SHP77 (cell line): ENCODE measurements at places on chromosomes 2 and 18.

- no peak for DNase-seq
These were observed 110.6 kb downstream of the PRELID3A start for GRCh38 chr18:12518326-12518725.

DNA sequence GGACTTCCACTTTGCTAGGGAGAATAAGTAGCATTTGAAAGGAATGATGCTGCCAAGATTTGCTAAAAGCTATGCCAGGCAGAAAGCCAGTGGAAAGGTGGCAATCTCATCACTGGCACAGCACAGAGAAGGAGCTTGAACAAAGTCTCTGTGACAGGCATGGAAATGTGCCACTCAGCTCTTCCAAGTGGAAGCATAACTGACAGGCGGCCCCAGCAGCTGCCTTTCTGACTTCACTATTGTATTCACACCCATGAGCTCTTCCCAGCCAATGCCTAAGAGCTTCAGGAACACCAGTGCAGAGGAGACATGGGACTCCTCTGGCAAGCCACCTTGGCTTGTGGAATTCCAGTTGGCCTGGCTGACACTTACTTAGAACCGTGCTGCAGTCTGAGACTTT is 134.6 kb upstream of the REG3G start:
- DNase-seq: no peak

DNA sequence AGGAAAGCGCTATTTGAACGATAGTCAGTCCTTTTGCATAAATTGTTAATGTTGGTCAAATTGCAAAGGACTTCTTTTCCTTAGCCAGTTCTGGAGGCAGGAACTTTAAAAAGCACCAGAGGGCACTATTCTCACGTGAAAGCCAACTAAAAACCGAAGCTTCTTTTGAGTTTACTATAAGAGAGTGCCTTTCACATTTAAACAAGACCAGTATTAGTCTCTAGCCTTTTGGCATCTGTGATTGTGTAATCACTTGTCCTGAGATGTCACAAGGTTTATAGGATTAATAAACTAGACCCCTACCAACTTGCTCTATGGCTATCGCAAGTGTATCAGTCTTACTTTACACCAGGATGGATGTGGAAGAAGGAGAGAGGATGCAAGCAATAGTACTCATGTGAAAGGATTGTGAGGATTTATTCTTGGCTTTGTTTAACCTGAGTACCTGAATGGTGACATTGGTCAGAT is 14.4 kb upstream of the STAT4 start:
- DNase-seq: peak; percentile 18

DNA sequence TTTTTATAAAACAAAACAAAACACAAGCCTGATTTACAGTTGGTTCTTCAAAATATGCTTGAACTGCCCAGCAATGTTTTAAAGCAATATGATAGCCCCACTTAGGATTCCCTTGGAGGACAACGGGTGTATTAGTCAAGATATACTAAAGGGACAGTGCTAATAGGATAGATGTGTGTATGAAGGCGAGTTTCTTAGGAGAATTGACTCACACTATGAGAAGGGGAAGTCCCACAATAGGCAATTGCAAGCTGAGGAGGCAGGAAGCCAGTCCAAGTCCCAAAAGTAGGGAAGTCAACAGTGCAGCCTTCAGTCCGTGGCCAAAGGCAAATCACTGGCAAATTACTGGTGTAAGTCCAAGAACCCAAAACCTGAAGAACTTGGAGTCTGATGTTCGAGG is 167.9 kb downstream of the CBLN2 start:
- no peak for DNase-seq

DNA sequence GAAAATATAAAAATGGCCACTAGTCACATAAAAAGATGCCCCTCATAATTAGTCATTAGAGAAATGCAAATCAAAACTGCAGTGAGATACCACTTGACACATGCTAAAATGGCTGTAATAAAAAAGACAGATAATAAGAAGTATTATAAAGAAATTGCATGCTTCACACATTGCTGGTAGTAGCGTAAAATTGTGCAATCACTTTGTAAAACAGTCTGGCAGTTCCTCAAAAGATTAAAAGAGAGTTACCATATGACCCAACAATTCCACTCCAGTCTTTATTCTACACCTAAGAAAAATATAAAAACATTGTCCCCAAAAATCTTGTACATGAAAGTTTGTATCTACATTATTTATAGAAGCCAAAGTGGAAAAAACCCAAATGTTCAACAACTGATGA is 170.6 kb upstream of the FIGN start:
- DNase-seq: no peak

GRCh38 chr18:63508596-63508995 is 31.8 kb downstream of the SERPINB5 start:
- no peak for DNase-seq

DNA sequence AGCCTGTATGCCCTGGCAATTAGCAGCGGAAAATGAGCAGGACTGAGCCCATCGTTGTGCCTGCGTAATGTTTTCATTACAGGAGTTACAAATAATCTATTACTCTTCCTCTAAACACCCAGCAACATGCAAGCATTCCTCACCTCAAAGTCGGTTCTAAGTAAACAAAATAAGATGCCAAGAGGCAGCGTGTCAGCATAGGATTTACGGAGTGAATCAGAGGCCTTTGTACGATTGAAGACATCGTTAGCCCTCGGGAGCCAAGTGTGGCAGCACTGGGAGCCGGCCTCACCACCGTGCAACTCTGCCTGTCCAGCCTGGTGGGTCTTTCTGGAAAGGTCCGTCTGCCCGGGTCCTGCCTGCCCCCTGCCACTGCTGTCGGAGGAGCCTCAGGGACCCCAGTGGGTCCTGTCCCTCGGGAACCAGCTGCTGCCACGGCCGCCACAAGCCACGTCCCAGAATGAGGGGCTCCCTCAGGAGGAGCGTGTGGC is 80.1 kb upstream of the CTDP1 start:
- no peak for DNase-seq

DNA sequence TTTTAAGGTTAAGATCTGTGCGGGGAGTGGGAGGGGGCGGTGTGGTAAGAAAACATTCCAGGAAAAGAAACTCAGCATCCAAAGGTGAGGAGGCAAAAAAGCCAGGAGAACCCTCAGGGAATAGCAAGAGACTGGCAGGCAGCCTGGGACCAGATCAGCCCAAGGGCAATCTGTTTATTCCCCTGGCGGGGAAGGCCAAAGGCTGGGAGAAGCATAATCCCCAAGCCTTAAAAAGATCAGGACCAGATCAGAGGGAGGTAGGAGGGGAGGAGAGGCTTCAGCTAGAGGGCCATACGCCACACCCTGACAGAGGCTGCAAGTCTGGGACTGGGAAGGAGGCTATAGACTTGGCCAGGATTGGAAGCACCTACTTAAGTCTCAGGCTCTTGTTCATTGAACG is 163.0 kb upstream of the PXDN start:
- DNase-seq: no peak

DNA sequence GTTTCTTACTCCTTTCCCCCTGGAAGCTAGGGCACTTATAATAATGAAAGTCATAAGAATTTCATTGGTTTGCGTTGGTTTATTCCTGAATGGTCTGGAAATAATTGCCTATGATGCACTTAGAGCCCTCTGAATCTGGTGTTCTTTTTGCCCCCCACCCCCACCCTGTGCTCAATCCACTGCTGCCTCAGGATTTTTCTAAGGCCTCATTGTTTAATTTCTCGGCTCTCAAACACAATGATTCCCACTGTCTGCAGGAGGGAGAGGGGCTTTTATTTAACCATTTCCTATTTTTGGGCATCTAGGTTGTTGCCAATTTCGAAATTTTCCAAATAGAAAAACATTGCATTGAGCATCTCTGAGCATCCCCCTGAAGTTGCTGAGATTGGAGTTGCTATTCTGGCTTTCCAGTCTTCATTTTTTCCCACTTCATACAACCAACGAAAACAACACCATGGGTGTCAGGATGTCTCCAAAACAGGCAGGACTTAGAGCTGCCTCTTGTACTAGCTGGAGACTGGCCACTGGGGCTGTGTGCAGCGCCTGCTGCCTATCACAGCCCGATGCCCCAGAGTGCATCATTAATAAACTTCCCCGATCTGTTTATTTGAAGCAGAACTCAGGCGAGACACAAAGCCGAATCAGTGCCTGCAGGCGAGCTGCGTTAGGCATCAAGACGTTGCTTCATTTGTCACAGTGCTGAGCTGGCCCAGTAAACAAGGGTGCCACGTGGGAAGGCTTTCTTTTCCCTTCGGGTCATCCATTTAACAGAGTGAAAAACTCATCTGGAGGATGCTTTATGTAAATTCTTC is 1.8 kb upstream of the PCARE start:
- no peak for DNase-seq

DNA sequence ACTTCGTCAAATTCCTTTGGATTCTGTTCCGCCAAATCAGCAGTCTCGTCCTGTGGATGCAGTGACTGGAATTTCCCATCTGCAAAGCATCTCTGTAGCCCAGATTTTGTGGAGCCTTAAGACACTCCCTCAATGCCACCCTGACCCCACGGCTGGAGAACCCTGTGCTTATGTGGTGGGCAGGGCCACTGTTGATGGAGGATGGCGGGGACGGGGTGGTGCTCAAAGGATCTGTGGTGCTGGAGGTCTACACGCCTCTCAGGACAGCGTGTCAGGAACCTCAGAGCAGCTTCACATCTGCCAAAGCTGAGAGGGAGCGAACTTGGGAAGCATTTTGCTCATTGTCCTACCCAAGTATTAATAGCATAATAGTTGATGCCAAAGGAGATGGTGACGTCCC is 200.1 kb downstream of the MGAT5 start:
- DNase-seq: no peak

- DNase-seq: no peak
These were observed 166.9 kb downstream of the GBX2 start for GRCh38 chr2:236001166-236001828.

DNA sequence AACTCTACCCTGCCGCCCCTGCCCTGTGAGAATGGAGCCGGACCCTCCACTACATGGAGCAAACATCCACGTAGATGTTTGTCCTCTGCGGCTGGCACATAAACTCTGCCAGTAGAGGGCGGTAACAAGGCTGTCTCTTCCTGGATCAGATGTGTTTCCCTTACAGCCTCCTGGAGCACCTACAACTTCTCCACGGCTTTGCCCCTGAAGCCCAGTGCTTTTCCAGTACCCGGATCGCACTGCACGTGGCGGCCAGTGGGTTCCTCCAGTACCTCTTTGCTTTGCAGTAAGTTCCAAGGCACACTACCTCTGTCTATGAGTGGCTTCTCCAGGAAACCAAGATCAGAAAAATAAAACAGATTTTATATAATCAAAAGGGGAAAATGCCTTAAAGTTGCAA is 651.3 kb downstream of the DCDC2C start:
- DNase-seq: peak; percentile 71

- DNase-seq: no peak
These were observed 36.9 kb downstream of the SNED1 start for GRCh38 chr2:241035142-241035817.

- DNase-seq: no peak
These were observed 22.6 kb upstream of the CYP1B1 start for GRCh38 chr2:38098421-38099098.

GRCh38 chr2:15986068-15986560 is 45.8 kb downstream of the MYCN start:
- DNase-seq: no peak

DNA sequence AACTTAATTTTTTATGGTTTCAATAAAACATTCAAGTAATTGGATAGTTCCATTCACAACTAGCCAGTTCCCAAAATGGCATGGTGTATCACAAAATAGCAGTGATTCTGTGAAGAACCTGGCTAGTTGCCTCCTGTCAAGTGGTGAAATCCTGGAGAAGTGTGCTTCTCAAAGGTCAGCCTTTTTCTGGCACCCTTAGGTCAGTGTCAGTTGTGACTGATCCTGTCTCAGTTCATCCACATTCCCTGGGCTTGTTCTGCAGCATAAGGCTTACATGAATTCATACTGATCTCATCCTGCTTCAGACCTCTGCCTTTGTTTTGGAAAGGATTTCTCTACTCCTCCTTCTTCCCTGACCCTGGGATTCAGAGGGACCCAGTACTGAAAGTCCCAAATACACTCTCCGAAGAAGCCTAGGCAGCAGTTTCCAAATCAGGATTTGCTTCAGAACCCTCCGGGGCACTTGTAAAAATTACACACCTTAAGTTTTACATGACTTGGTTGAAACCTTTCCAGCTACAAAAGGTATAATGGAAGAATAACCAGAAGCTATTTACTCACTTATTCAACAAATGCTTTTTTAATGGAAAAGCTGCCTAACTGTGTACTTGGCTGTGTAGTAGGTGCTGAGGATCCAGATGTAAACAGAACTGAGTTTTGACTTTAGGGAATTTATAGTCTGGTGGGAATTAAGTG is 11.0 kb downstream of the MAP3K20 start:
- DNase-seq: no peak

GRCh38 chr18:24631243-24632025 is 171.0 kb downstream of the HRH4 start:
- DNase-seq: no peak

DNA sequence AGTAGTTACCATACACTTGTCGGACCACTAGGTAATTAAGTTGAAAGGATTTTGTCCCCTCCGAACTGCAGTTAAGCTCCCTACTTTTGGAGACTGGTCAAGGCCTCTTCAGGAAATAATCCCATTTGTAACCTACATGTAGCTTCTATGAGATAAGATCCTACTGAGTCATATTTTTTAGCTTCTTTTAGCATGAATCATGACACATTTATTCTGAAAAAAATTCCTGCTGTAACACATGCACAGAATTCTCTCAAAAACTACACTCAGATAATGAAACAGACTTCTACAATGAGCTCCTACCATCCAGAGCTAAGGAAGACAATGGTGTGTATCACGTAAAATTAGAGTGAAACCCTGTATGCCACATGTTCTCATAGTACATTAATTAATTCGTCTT is 100.7 kb upstream of the CCDC195 start:
- no peak for DNase-seq

DNA sequence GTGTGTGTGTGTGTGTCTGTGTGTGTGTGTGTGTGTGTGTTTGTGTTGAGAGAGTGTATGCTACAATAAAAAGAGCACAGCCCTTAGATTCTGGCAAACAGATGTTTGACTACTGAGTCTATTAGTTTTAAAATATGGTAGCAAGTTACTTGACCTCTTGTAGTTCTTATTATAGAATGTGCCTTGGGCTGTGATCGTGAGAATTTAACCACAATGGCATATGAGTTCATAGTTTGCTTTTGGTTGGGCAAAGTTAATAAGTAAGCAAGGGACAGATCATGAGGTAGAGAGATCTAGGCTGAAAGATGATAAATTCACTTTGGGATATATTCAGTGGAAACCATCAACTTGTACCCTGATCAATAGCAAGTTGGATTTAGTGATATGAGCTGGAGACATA is 334.3 kb upstream of the VWC2L start:
- DNase-seq: no peak

- DNase-seq: no peak
These were observed 285.3 kb upstream of the ZSWIM2 start for GRCh38 chr2:187134306-187134705.

- DNase-seq: no peak
These were observed 14.1 kb downstream of the PTRHD1 start for GRCh38 chr2:24779116-24779515.

DNA sequence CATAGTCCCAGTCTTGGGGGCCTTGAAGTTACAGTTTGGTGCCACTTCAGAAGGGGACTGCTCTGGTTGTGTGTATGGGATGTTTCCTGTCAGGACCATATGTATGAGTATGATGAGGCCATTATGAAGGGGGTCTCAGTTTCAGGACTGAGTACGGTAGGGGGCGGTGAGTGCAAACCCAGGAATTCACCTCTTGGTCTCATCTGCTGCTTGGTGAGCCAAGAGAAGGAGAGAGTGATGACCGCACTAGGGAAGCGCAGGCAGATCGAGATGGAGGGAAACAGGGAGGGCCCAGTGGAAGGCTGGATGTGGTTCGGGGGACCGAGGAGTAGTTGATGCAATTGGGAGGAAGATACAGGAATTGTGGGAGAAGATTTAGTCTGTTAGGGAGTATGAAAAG is 28.5 kb downstream of the DCDC2C start:
- no peak for DNase-seq
